ENCODE measurements at places on chromosomes 1 and 21.

GRCh38 chr1:168135921-168136708, 615 bp downstream of the GPR161 start:
- peak; percentile 45 for DNase-seq

GRCh38 chr1:222310836-222311235, 237.1 kb downstream of the HHIPL2 start:
- no peak for DNase-seq

DNA sequence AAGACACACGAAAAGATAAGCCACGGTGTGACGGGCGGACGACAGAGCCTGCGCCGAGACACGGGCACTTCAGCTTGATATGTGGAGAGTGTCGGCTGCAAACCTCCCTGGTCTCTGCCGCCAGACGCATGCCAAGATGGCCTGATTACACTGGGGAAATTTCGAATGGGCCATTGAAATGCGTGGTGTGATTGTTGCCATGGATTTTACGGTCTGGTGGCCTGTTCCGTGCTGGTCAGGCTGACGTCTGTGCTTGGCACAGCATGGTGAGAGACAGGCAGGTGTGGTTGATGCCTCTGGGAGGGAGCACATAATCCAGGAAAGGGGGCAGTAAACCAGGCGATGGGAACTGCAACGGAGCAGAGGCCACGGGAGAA, 105.6 kb upstream of the TMPRSS2 start:
- DNase-seq = no peak

DNA sequence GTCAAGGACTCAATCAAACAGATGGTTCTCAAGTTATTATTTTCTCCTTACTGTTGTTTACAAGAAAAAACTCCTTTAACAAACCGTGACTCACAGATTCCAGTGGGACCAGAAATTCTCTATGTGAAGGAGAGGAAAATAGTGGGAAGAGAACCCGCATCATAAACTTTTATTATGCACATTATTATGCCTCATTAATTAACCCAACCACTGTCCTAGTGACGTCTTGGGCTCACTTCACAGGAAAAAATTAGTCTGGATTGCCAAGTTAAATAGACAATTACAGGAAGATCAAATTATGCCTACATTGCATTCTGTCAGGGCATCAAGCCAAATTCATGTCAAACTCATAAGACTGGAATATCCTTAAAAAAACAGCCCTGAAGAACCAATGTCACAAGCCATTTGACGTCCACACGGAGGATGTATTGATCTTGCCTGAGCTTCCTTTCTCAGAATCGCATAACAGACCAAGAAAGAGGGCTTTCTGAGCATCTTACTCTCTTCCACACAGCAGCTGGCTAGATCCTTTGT, 347.8 kb downstream of the DUSP10 start:
- no peak for DNase-seq

GRCh38 chr1:180524915-180525714, 22.7 kb upstream of the ACBD6 start:
- DNase-seq = no peak

- no peak for DNase-seq
Observed at GRCh38 chr1:227893300-227893948, 54.3 kb downstream of the WNT9A start.

- DNase-seq = no peak
Observed at GRCh38 chr1:39132505-39133339, 71.8 kb upstream of the MACF1 start.

DNA sequence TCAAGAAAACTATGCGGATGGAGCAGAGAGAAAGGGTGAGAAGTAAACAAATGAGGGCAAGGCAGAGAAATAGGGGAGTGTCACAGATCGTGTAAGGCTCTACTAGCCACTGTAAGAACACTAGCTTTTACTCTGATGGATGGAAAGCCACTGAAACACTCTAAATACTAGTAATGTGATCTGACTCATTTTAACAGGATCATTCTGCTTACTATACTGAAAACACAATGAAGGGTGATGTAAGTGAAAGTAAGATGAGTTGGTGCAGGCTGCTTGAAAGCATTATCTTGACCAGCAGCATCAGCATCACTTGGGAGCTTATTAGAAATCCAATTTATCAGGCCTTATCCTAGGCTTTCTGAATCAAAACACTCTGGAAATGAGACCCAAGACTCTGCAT, 32.7 kb downstream of the TUT4 start:
- peak; percentile 7 for DNase-seq

DNA sequence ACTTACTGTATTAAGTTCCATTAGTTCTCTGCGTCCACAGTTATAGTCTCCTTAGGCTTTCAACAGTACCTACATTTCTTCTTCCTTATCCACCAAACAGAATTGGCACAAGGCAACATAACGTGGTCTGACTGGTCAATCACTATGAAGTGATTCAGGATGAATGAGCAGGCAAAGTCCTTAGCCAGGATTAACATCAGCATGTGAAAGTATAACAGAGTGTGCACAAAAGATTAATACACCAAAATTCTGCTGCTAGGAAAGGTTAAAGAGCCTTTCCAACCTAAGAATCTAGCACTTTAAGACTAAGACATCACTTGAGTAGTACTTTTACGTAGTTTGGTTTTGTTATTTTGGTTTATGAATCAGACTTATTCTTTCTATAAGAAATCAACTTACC, 15.8 kb downstream of the DEPDC1 start:
- DNase-seq = no peak

- no peak for DNase-seq
Observed at GRCh38 chr1:1578371-1578940, 3.8 kb upstream of the SSU72 start.

DNA sequence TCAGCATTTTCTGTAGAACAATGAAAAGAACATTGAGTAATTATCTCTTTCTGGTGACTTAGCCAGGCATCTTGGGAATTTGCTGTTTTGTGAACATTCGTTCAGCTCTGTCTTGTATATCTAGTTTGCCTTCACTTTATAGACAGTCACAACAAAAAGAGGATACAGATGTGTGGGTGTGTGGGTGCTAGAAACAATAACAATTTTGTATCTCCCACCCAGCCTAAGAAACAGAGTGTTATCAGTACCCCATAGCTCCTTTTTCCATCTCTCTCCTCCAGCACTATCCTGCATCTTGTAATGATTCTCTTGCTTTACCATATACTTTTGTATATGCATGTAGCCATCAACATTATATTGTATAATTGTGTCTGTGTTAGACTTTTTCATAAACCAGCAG, 33.0 kb downstream of the AK4 start:
- no peak for DNase-seq

- no peak for DNase-seq
Observed at GRCh38 chr1:6870571-6870970, 85.3 kb downstream of the CAMTA1 start.

GRCh38 chr1:247043406-247043805, 35.2 kb downstream of the ZNF670 start:
- no peak for DNase-seq

- DNase-seq = no peak
Observed at GRCh38 chr1:62361431-62361830, 42.2 kb upstream of the KANK4 start.

DNA sequence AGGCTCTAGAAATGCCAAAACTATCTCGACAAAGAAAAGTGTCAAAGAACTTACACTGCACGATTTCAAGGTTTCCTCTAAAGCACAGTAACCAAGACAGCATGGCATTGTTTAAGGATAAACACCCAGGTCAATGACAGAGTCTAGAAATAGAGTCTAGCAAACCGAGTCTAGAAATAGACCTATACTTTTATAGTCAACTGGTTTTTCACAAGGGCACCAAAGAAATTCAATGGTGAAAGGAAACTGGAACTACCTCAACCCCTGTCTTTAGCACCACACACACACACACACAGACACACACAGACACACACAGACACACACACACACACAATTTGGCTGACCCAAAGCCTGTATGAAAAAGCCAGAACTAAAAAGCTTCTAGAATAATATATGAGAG, 67.1 kb upstream of the PGBD5 start:
- DNase-seq = no peak

GRCh38 chr1:63877816-63878215, 104.0 kb downstream of the ROR1 start:
- peak; percentile 21 for DNase-seq

DNA sequence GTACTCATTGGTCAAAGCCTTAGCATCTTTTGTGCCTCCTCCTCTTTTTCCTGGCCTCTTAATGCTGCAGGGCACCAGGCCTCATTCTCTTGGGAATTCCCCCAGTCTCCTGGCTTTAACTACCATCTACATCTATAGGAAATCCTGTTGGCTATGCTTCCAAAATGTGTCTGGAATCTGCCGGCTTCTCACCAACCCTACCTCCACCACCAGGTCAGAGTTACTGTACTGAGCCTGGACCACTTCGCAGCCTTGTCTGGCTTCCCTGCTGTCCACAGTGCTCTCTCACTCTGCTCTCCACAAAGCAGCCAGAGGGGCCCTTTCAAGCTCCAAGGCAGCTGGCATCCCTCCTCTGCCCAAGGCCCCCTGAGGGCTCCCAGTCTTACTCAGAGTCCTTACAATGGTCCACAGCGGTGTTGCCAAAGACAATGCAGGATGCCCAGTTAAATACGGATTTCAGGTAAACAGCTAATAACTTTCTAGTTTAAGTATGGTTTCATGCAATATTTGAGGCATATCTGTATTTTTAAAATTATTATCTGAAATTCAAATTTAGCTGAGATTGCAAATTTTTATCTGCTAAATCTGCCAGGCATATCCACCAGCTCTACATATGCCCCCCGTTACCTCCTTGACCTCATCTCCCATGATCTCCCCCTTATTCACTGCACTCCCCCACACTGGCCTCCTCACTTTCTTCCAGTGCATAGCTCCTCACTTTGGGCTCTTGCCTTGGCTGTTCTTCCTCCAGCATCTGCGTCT, 34.5 kb upstream of the FAM163A start:
- no peak for DNase-seq

DNA sequence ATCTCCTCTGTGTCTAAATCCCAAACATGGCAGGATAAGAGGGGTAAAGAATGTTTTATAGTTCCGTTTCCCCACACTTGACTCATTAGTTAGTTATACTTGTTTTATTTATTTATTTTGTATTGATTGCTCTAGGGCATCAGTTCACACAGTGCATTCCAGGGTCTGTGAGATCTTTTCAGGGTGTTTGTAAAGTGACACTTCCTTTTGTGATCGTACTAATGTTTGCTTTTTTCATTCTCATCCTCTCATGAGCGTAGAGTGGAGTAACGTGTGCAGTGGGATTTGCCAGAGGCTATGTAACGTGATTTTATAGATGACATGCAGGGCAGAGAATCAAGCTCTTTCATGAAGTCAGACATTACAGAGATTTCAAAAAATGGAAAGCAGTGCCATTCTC, 103.2 kb downstream of the SCCPDH start:
- DNase-seq = no peak

DNA sequence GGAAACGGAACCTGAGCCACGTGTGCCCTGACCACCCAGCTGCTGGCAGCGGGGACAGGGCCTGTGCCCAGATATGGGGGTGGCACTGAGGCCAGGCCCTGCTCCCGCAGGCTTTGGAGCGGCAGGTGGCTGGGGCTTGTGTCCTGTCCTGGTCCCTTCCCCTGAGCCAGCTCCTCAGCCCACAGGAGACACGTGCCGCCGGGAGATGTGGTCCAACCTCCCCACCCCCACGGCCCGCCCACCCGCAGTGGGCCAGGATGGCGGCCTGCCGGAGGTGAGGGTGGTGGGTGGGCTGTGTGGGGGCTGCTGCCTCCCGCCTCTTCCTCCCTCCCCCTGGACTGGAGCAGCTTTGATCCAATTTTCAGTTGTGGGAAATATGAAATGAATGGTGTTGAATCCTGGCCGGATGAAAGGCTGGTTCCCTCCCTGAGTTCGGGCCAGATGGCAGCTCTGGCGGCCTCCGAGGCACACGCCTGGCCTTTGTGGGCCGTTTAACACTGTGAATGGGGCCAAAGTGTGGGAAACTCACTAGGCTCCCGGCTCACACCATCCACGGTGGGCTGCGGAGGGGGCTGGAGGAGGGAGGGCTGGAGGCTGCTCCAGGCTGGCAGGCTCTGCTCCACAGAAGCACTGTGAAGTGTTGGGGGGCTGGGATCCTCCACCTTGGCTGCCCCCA, 2.6 kb upstream of the HES5 start:
- DNase-seq = no peak

- DNase-seq = peak; percentile 84
Observed at GRCh38 chr1:25695090-25695770, 78.6 kb downstream of the MAN1C1 start.

DNA sequence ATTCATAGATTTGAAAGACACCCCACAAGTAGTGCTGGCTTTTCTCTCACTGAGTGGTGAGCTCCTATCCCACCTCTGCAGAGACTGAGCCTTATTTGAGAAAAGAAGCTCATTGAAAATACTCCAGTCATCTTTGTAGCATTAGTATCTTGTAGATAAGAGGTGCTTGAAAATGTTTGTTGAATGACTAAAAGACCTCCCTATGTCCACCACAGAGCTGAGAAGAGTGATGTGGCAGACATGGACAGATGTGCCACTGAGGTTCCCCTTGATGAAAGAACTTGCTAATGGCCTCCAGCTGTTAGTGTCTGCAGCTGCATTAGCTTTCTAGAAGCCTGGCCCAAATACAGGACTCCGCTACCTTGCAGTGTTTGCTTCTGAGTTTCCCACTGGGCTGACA, 29.3 kb upstream of the ZBTB8A start:
- no peak for DNase-seq

DNA sequence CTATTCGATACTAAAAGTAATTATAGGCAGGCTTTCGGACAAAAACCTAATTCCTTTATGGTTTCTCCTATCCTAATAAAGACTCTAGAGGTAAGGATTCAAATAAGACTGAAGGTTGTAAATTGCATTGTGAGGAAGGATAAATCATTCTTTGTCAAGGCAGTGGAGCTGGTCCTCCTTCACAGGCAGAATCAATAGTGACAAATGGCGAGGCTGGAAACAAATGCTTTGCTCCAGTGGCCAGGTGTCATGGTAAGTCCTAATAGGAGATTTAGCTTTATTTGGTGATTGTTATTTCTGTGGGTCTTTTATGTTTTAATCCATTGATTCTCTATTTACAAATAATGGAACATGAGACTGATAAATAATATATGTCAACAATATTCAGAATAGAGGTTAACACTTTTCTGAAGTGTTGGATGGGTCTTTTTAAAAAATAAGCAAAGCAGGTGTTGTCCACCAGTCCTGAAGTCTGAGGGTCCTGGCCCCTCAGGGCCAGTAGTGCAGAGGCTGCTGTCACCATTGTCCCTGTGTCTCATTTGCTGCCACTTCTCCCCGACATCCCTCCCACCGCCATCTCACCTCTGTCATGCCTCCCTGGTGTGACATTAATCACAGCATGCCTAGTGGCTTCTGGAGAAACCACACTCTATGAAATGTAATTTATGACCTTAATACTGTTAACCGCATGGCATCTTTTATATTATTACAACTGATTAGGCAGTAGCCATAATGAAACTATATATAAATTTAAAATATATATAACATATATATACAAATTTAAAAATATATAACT, 120.9 kb upstream of the MAGI3 start:
- DNase-seq = no peak
